ENCODE measurements at places on chromosomes 4 and X.

DNA sequence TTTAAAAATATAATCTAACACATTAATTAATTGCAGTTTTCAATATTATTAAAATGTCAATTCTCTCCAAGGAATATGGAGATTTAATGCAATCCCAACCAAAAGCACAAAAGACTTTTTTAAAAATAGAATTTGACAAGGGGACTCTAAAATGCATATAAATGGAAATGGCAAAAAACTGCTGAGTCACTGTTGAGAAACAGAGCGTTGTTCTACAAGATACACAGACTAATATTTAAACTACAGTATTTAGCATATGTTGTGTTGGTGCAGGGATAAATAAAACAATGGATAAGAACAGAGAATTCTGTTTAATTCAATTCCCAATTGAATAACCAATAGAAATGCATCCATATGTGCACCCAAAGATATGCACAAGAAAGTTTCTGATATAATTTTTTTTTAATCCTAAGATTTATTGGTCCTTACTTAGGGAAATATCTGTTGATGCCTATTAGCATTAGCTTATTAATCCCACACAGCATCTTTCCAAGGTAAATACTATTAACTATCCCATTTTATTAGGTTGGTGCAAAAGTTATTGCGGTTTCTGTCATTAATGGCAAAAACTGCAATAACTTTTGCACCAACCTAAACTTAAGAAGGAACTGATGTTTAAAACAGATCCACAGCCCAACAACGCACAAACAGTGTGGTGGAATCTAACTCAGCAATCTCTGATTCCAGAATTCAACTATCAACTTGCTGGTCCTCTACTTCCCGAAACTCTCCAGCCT is 86.8 kb upstream of the VEGFC start:
- DNase-seq = no peak

- DNase-seq = no peak
Measured at GRCh38 chr4:130485371-130485770, 1389.4 kb downstream of the C4orf33 start.

- peak; percentile 15 for DNase-seq
Measured at GRCh38 chrX:134599184-134599914, 58.9 kb downstream of the PLAC1 start.

GRCh38 chrX:41001327-41001726 is 83.9 kb upstream of the USP9X start:
- no peak for DNase-seq

DNA sequence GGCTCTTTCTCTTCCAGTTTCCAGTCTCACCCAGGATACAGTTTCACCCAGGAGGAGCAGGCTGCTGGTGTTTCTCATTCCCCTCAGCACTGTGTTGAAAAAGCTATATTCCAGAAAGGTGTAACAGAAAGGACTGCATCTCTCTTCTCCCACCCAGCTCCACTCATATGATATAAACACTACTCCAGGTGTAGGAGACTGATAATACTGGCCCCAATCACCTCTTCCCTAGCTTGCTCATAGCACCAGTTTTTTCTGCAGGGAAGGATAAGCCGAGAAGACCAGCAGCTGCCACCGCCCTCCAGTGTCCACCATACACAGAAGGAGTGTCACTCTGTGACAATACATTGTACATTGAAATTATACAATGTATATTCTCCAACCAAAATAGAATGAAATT is 105.5 kb upstream of the STK26 start:
- no peak for DNase-seq

GRCh38 chrX:115632455-115632854 is 71.5 kb downstream of the PLS3 start:
- DNase-seq = no peak

- no peak for DNase-seq
Measured at GRCh38 chrX:22126327-22126726, 94.2 kb downstream of the PHEX start.

GRCh38 chrX:151828439-151829080 is 84.1 kb upstream of the MAGEA4 start:
- DNase-seq = no peak

DNA sequence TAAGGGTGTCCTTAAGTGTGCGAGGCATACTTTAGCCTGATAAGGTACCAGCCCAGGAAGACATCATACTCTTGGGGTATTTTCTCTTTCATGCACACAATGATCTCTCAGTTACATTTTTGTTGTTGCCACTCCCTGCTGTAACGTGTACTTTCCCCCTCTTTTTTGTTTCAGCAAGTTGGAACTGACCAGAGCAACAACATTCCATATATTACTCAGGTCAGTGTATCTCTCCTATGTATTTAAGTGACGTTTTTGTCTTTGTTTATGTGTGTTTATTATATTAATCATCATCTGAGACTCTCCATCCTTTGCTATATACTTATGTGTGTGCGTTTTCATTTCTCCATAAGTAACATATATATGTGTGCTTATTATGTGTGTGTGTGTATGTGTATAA is 71.3 kb upstream of the VBP1 start:
- DNase-seq = no peak

GRCh38 chr4:138311771-138312535 is 69.8 kb upstream of the SLC7A11 start:
- DNase-seq = no peak

- DNase-seq = no peak
Measured at GRCh38 chr4:153270361-153270760, 66.1 kb downstream of the TRIM2 start.

GRCh38 chr4:6999172-7000086 is 43.7 kb upstream of the TADA2B start:
- no peak for DNase-seq

DNA sequence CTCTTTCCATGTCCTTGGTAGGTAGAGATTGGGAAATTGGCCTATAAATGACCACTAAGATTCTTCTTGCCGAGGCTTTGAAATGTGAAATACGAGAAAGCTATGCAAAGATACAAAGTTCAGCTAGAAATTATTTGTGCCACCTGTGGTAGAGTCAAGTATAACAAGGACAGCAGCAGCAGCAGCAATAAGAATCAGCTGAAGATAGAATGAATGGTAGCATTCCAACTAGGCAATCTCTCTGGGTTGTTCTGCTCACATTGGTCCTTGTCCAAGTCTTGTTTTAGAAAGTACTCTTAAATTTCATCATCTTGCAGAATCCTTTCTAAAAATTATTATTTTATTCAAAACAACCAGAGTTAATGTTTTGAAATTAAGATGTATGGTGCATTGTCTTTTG is 67.8 kb upstream of the PCDH10 start:
- no peak for DNase-seq

DNA sequence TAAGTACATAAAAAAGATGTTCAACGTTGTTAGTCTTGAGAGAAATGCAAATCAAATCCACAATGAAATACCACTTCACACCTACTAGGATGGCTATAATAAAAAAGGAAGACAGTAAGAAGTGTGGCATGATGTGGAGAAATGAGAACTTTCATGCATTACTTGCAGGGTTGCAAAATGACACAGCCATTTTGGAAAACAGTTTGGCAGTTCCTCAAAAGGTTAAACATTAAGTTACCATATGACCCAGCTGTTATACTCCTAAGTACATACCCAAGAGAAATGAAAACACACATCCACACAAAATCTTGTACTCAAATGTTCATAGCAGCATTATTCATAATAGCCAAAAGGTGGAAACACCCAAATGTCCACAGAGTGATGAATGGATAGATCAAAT is 25.8 kb upstream of the LIMCH1 start:
- no peak for DNase-seq

- peak; percentile 89 for DNase-seq
Measured at GRCh38 chrX:100768679-100769338, 36.9 kb upstream of the SYTL4 start.

GRCh38 chr4:148091896-148092295 is 350.3 kb downstream of the NR3C2 start:
- no peak for DNase-seq

- DNase-seq = peak; percentile 37
Measured at GRCh38 chr4:109301651-109302360, 652 bp downstream of the COL25A1 start.

- DNase-seq = no peak
Measured at GRCh38 chr4:95898226-95898625, 58.3 kb downstream of the PDHA2 start.

DNA sequence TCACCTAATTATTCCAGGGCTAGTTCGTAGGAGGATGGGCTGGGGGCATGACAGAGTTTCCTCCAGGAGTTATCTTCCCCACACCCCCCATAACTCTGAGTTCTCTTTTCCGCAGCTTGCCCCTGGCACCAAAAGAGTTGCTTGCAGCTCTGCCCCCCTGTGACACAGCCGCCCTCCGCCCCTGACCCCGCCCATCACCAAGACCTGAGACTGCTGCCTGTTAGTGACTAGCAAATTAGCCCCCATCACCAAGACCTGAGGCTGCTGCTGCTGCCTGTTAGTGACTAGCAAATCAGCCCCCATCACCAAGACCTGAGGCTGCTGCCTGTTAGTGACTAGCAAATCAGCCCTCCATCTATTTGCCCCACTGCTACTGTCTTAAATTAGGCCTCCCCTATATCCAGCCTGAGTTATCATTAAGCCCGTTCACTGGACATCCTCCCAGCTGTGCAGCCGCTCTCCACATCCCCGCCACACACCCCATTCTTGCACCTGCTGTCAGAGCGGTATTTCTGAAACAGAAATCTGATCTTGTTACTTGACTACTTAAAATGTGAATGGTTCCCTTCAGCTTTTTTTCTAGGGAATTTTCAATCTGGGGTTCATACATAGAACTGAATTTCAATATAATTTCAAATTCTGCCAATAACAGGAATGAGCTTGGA is 1.5 kb upstream of the PAPSS1 start:
- DNase-seq = peak; percentile 35

DNA sequence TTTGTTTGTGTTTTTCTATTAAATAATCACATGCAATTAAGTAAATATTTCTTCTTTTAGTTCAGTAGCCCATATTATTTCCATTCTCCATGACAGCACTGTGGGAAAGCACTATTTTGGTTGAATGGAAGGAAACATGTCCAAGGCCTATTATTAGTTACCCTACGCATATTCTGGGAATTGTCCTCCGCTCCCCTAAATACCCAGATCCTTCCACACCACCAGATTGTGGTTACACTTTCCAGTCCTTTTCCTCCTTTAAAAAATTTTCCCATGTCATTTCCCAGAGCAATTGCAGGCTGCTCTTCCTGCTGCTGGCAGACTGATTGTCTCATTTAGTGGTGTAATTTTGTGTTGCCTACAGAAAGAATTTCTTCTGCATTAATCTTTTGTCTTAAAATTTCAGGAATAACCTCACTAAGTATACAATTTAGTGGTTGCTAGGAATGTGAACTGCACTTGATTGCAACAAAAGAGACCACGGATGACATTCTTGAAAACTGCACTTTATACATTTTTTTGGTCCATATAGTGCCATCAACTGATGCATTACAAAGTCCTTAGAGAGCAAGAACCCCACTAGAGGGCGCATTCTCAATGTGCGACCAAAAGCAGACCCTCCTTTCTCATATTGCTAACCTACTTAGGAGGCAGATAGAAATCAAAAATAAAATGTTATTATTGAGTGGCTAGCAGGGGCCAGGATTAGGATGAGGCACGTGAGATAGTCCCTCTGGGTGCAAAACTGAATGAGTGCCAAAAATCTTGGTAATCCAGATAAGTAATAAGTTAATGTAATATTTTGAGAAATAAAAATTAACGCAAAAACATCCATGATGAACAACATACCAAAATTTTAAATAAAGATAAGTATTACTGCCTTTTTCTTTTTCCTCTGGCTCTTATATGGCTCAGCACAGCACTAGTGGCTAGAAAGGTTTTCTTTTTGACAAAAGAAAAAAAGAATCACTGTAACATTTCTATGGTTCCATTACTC is 98.8 kb upstream of the IQCM start:
- peak; percentile 79 for DNase-seq

DNA sequence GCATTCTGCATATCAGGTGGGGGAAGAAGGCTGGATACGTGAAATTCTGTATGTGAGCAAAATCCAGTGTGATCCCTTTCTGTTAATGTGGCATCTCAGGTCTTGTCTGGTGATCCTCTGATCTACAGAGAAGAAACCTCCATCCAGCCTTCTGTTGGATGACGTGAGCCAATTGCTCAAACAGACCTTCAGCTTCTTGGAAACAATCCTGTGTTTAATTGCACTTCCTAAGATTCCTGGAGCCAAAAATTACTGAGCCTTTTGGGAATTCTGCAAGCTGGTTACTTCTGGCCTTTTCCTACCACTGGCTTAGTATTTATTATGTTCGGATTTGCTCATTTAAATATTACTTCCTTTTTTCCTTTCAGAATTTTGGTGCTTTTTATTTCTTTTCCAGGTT is 51.2 kb downstream of the TRIML1 start:
- no peak for DNase-seq

DNA sequence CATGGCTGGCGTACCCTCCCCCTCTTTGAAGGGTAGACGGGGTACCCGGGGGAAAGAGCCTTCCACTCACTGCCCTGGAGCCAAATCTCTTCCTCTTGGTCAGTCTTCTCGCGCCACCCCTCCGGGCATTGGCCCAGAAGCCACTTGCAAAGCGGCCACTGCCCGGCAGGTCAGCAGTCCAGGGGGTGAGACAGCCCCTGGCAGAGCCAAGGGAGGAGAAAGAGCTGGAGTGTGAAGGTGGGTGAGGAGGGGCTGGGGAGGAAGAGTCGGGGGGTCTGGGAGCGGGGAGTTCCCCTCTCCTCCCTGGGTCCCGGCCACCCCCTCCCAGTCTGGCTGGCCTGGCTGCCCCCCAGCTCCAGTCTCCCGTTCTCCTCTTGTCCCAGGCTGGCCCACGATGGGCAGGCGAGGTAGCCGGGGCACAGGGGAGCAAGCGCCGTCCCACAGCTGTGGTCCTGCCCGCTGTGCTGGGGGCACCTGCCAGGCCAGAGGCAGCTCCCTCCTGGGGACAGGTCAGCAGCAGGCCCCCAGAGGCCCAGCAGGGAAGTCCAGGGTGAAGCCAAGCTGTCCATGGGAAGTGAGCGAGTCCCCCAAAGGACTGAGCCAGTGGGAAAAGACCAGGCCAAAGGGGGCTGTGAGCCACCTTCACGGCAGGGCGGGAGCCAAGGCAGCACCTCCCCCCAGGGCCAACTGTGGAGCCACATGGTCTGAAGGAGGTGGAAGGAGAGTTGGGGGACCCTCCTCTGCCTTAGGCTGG is 21.6 kb upstream of the DUSP9 start:
- DNase-seq = no peak

GRCh38 chr4:7073059-7073458 is 5.2 kb upstream of the GRPEL1 start:
- no peak for DNase-seq

- no peak for DNase-seq
Measured at GRCh38 chrX:14228611-14229010, 198.9 kb upstream of the GEMIN8 start.

- no peak for DNase-seq
Measured at GRCh38 chr4:185202984-185203485, 765 bp downstream of the CFAP97 start.

DNA sequence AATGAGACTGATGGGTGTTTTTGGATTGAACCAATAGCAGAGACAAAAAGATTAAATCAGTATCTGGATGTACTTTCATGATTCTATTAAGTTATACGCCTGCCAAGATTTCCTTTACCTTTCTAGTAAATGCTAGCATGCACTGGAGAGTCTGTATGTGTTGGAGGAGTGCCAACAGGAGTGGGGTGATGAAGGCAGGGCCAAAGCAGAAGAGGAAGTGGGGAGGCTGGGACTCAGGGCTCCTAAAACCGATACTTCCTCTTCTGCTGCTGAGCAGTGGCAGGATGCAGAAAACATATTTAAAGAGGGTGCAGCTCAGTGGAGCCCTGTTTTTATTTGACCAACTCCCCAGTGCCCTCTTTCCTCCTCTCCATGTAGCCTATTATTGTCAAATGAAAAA is 5.6 kb downstream of the CYSLTR1 start:
- DNase-seq = no peak

- no peak for DNase-seq
Measured at GRCh38 chr4:78660559-78660958, 109.0 kb downstream of the ANXA3 start.

- DNase-seq = no peak
Measured at GRCh38 chrX:153968255-153968654, 3.4 kb downstream of the HCFC1 start.
